ENCODE measurements at places on chromosomes 12 and 14. TPM values are rescaled to one million over a fixed set of nuclear protein-coding genes. Genes with fewer than 3 reads are reported as not detected.

Gene SAMD15
- not detected for total RNA-seq

Gene MLXIP
- total RNA-seq: 86.1 TPM

Gene TBX3
- 13.0 TPM for total RNA-seq

Gene KCNH5
- total RNA-seq: not detected

Gene OAS1
- 1.7 TPM for total RNA-seq

Gene RD3L
- not detected for total RNA-seq

Gene MDGA2
- not detected for total RNA-seq

Gene IAPP
- not detected for total RNA-seq

Gene PAPLN
- 2.8 TPM for total RNA-seq

Gene PRH2
- not detected for total RNA-seq

Gene MYH7
- total RNA-seq: 2,918 TPM

Gene INSM2
- not detected for total RNA-seq
